Naive thymus-derived CD4-positive, alpha-beta T cell (primary cell): ENCODE measurements at places on chromosomes 16 and 17.

- DNase-seq: no peak
Observed at GRCh38 chr16:80554033-80554432, 13.2 kb downstream of the DYNLRB2 start.

DNA sequence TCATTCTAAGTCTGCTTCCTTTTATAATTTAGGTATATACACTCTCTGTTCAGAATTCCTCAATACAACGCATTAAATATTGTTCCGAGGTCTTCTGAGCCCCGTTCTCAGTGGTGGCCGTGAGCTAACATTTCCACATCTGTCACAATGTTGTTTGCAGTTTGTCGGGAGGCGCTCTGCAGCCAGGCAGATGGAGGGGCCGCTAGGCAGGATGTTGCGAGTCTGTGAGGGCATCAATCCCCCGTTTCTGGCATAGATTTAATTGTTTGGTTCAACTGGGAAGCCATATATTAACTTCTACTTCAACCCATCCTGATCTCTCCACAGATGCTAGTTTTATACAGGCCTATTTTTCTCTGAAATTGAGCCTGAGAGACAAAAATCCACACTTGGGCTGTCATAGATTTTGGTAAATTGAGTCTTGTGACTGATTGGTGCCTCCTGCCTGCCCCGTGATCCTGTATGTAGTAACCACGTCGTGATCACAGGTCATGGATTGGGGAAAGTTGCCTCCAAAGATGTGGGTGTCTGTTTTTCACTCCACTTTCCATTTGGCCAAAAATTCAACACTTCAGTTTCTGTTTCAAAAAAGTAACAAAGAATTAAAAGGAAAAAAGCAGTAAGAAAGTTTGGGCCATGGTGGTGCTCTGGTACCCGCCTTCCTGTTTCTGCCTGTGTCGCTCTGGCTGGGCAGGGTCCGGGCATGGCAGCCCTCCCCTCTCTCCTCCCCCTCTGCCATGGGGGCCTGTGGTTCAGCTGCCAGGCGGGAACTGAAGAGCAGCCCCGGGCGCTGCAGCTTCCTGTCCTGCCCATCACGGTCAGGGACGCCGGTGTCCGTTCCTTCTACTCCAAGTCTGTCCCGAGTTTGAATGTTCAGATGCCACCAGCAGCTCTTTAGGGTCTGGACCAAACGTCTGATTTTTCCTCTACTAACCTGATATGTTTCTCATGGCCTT, 41.5 kb downstream of the RPTOR start:
- no peak for DNase-seq

- no peak for DNase-seq
Observed at GRCh38 chr16:10552998-10553491, 27.4 kb downstream of the EMP2 start.

GRCh38 chr17:31627960-31628359, 231.1 kb downstream of the COPRS start:
- DNase-seq: no peak
